ENCODE measurements at places on chromosomes 3 and 15.

DNA sequence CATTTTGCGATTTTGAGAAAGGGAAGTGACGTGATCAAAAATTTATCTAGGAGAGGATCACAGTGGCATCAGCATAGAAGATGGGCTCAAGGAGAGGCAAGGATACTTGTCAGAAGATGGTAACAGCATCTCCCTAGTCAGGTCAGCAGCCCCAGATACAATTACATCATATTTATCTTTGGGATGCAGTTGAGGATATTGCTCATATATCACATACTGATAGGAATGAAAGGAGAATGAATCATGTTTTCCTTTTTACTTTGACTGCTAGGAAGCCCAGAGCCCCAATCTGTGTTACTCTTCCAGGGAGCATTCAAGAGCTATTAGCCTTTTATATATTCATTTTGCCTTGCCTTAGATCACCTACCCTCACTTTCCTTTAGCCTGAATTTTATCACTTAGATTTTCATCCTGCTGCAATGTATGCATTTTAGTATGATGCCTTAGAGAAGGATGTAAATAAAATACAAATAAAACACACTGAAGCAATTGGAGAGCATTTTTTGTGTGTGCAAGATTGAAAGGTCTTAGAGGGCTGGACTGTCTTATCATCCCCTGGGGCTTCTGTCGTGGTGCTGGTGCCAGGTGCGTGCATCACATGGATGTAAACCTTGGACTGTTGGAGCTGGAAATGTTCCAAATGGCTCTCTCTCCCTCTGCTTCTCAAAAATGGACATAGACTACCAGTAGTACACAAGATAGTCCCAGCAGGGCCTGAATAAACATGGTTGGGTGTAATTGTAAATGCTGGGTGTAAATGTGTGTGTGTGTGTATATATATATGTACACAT, 40.3 kb downstream of the CORO2B start:
- no peak for DNase-seq

- DNase-seq: no peak
Observed at GRCh38 chr15:25059698-25060471, 105.1 kb downstream of the SNRPN start.

- no peak for DNase-seq
Observed at GRCh38 chr3:80424951-80425350, 657.2 kb upstream of the ROBO1 start.

DNA sequence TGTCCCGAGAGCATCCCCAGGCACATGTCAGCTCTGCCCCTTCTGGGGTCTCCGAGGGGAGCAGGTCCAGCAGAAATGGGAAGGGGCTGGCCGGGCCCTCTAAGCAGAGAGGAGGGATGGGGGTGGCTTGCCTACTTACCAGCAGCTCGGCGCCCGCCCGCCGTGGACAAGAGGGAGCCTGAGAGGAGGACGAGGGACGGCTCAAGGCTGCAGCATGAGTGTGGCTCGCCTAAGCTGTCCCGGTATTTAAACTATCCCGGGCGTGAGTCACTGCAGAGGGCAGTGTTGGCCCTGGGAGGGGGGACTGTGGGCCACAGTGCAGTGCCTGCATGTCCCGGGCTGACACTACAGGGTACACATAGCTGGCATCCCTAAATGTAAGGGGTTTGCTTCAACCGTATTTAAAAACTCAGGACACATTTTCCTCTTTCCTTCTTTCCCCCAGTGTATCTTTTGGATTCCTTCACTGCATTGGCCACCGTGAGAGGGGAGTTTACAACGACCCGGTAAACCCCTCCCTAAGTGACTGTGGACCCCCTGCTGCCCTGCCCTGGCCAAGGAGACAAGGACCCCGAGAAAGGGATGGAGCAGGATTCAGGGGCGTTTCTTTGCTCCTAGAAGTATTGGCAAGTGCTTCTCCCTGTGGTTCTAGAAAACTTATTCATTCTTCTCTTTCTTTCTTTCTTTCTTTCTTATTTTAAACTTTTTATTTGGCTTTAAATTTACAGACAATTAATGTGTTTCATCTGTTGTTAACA, at the start of gene LRRC15:
TSS of gene LRRC15 (minus strand) at position 222 of the 758 bp plus-strand sequence. CDS start 8,700 bp downstream, outside the sequence.
- no peak for DNase-seq

- no peak for DNase-seq
Observed at GRCh38 chr3:114644367-114644766, 350.5 kb downstream of the TIGIT start.

- DNase-seq: no peak
Observed at GRCh38 chr15:63299943-63300575, 22.7 kb downstream of the APH1B start.

DNA sequence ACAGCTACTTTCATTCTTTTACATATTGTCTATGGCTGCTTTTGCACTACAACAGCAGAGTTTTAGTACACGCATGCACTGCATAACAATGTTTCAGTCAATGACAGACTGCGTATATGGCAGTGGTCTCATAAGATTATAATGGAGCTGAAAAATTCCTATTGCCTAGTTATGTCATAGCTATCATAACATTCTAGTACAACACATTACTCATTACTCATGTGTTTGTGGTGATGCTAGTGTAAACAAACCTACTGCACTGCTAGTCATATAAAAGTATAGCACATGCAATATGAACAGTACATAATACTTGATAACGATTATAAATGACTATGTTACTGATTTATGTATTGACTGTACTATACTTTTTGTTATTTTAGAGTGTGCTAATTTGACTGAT, 47.9 kb downstream of the QTRT2 start:
- DNase-seq: no peak

- DNase-seq: no peak
Observed at GRCh38 chr3:123424999-123425712, 23.7 kb downstream of the ADCY5 start.

DNA sequence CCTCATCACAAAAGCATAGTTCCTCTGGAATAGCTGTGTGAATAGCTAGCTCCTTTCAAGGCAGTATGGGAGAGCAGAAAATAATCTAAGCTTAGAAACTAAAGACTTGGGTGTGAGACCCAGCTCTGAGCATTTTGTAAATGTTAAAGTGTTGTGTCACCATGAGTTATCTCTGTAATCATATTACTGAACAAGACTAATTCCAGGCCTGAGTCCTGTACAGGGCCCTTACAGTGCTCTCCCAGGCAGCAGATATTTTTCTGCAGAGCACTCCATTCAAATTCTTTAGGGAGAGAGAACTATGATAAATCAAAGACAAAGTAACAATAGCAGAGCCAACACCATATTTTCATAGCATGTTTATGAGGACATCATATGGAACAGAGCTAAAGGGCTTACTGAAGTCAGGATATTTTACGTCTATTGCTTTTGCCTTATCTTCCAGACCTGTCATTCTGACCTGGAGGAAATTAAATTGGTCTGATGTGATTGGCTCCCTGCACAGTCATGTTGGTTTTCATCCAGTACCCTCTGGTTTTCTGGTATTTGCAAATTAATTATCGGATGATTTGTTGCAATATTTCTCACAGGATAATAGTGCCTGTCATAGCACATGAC, 172.6 kb upstream of the PPP2R3A start:
- no peak for DNase-seq

DNA sequence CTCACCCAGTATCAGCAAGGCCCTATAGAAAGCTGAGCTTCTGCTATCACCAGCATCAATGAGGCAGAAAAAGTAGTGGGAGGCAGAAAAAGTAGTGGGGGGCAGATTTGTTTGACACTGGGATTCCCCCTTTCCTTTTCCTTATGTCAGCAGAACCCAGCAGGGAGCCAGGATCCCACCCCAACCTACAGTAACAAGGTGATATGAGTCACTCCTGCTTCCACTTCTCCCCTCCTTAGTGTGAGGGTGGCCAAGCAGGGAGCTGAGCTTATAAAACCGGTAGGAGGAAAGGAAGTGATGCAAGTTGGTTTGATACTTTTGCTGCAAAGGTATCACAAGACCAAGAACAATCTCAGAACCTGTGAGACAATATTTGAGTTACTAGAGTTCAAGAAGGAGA, 128.7 kb downstream of the SCAPER start:
- no peak for DNase-seq

GRCh38 chr3:132554437-132554836, 42.6 kb upstream of the ACKR4 start:
- no peak for DNase-seq

- no peak for DNase-seq
Observed at GRCh38 chr3:117404141-117404540, 694.6 kb downstream of the TUSC7 start.

DNA sequence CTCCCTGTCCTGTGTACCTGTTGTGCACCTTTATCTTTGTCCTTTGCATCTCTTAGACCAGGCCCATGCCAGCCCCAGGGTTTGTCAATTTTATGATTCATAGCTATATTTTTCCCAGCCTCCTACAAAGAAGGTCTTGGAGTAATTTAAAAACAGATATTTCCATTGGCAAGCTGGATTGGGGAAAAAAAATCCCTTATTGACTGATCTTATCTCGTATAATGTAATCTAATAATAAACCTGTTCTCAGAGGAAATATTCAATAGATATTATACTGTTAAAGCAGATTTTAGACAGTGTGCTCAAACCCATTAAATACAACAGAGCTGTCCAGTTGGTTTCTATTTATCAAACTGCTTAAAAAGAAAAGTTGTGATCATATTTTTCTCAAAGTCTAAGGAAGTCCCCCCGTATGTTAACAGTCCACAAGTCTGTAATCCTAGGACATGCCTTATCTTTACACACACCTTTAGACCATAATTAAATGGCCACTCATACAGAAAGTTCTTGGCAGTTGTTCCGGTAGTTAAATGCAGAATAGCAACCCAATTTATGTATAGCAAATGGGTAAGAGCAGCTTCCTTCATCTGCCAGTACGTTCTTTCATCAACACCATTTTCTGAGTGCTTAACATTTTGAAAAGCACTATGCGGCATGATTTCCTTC, 700.9 kb upstream of the NR2F2 start:
- DNase-seq: no peak

GRCh38 chr3:97070302-97070701, 255.9 kb downstream of the EPHA6 start:
- no peak for DNase-seq

- DNase-seq: no peak
Observed at GRCh38 chr3:184545769-184546168, 15.8 kb upstream of the EPHB3 start.

DNA sequence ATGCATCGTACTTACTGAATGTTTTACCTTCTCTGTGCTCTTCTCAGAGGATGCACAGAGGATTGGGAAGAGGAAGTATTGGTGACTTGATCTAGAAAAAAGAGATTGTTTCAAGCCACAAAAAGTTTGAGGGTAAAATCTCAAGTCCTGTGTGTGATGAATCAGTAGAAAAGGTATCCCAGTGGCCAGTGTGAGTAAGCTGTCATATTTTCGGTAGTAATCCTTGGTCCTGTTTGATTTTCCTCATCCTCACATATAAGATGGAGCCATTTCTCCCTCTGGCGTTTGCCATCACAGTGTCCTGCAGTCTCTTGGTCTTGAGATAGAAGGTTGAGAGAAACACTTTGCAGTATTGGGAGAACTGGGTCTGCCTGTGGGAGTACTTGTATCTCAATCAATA, 166.8 kb downstream of the LPP start:
- no peak for DNase-seq

GRCh38 chr3:156010829-156011228, 109.5 kb upstream of the KCNAB1 start:
- DNase-seq: no peak

GRCh38 chr3:173663696-173664111, 266.2 kb downstream of the NLGN1 start:
- DNase-seq: no peak

GRCh38 chr15:65806397-65806796, 14.3 kb upstream of the DENND4A start:
- no peak for DNase-seq

GRCh38 chr3:152683521-152683999, 151.4 kb upstream of the P2RY1 start:
- DNase-seq: no peak

- no peak for DNase-seq
Observed at GRCh38 chr15:22907161-22907950, 68.9 kb downstream of the NIPA2 start.

GRCh38 chr3:86230762-86231161, 760.2 kb downstream of the VGLL3 start:
- DNase-seq: no peak

DNA sequence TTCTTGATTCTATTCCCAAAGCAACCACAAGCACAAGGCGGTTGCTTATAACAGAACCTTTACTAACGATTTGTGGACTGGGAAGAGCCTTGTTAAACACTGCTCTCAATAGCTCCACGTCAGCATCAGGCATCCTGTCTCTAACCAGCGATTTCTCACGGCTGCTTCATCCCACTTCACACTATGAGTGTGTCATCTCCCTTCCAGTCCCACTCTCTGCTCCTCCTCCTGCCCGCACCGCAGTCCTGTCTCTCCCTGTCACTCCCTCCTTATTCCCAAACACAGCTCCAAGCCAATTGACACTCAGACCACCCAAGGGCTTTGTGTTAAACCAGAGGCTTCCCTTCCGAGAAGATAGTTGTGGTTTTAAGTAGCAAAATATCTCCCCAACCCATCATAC, 94.8 kb downstream of the ABHD5 start:
- DNase-seq: no peak

- no peak for DNase-seq
Observed at GRCh38 chr15:92693691-92694331, 38.2 kb upstream of the FAM174B start.

DNA sequence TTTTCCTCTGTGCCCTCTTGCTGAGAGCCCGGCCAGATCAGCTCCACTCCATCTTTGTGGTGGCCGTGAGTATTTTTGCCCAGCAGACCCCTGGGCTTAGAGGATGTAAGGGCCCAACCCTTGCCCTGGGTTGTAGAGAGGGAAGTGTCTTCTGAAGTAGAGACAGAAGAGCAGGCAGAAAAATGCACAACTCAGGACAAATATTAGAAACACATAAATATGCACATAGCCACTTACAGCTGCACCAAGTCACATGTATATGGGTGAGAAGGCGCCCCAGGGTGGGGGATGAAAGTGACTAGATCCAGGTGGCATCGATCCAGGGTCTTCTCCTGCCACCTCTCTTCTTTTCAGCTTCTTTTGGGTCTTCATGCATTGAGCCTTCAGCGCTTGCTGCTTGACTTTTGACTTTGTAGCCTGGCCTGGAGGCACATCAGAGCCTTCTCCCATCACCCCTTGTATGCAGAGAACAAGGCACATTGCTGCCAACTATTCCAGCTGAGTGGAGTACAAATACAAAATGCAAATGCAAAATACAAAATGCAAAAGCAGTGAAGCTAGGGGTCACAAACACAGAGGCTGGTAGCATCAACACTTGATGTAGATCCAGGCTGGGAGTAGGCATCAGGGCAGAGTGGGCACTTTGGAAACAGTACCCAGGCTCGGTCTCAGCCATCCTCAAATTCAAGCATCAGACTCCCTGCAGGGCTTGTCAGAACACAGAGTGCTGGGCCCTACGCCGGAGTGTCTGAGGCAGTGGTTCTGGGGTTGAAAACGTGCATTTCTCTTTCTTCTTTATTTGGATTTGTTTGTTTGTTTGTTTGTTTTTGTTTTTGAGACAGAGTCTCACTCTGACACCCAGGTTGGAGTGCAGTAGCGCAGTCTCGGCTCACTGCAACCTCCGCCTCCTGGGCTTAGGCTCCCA, 133.0 kb downstream of the ASB7 start:
- no peak for DNase-seq

- DNase-seq: no peak
Observed at GRCh38 chr3:156808025-156808424, 18.1 kb upstream of the LEKR1 start.
